WTC11 (cell line): ENCODE measurements at places on chromosomes 4 and X. TPM values are rescaled to one million over a fixed set of nuclear protein-coding genes. Genes with fewer than 3 reads are reported as not detected.

DNA sequence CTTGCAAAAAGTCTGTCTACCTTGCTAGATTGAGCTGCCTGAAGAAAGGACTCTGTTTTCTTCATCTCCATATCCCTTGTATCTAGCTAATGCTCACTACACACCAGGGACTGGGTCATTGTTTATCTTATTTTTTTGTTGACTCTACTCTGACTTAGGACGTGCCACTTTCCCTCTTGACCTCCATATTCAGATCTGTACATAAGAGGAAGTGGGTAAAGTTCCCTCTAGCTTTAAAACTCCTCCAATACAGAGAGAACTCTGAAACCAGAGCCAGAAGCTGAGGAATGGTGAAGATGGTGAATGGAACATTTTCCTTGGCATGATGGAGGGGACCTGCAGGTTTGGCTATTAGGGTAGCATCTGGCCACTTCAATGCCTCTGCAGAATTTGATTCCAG is 2026.1 kb upstream of the TENM3 start:
- H3K36me3 ChIP-seq = peaks cover 4% of the 10 kb centered on the region; the same call in 1 of the 2 replicates
- H3K27ac ChIP-seq = no peak overlapping the region
- H3K4me3 ChIP-seq = no peak overlapping the region
- no peak for DNase-seq
- no peaks in the 10 kb centered on the region for H3K27me3 ChIP-seq

GRCh38 chr4:123397144-123398065 is 810 bp downstream of the SPRY1 start:
- peak overlapping the region; percentile 99 for H3K27ac ChIP-seq
- peak; percentile 66 for DNase-seq
- H3K4me3 ChIP-seq = peak overlapping the region; percentile 99
- peaks cover 31% of the 10 kb centered on the region for H3K36me3 ChIP-seq

DNA sequence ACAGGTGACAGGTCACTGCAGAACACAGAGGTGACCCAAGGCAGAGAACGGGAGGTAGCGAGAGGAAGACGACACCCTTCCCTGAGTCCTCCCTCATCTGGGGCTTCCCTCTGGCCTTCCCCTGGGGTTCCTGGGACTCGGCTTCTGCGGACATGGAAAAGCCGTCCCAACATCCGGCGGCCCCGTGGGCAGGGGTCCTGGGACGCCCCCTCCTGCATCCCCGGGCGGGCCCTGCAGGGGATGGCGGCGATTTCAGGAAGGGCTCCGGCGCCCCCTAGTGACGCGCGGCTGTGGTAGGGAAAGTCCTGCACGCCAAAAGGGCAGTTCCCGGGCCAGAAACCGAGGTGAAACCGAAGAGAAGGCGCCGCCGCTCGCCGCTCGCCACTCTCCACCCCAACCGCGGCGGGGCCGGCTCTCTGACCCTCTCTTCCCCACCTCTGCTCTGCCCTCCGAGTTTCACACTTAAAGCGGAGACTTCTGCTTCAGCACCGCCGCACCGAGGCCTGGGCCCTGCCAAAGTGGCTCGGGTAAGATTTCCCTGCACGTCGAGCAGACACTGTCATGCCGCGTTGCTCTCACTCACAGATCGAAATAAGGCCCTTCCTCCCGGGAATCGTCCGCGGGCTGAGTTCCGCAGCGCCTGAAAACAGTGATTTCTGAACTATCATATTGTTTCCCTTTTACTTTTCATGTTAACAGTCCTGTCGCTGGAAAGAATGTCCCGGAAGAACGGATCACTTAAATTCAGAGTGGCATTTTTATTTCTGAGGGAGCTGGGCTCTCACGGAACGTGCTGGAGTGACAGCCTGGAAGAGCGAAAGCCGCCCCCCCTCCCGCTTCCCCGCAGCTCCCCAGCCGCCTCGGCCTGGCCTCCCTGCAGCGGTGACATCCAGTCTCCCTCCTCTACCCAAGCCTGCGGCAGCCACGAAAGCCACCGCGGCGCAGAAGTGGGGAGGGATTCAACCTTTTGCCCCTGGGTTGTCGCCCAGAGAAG is 110.6 kb downstream of the DCTD start:
- H3K27me3 ChIP-seq = peaks cover 5% of the 10 kb centered on the region
- peak; percentile 92 for DNase-seq
- peaks cover 39% of the 10 kb centered on the region for H3K4me1 ChIP-seq
- no peak overlapping the region for H3K27ac ChIP-seq
- peaks cover 4% of the 10 kb centered on the region for H3K36me3 ChIP-seq

MAGEA2B gene
- total RNA-seq = 12.3 to 13.8 TPM (median 13.7 TPM) in 3 replicates

POU3F4 gene
- 3.3 to 3.6 TPM (median 3.6 TPM) in 3 replicates for total RNA-seq

CXCL5 gene
- 3.6 to 8.8 TPM (median 8.1 TPM) in 3 replicates for total RNA-seq
